ENCODE measurements at places on chromosomes 5 and 9. TPM values are rescaled to one million over a fixed set of nuclear protein-coding genes. Genes with fewer than 3 reads are reported as not detected.

The ACTL7A gene
- total RNA-seq: not detected

The IL7R gene
- total RNA-seq: 12.7 TPM

The RORB gene
- 0.81 TPM for total RNA-seq

The ARID3C gene
- total RNA-seq: not detected

The GABRP gene
- not detected for total RNA-seq

The VCAN gene
- total RNA-seq: 1,101 TPM

The PFN3 gene
- total RNA-seq: not detected

The ARSB gene
- 26.1 TPM for total RNA-seq

The CER1 gene
- not detected for total RNA-seq

The SLCO6A1 gene
- not detected for total RNA-seq

The DIMT1 gene
- 29.2 TPM for total RNA-seq

The FBXW11 gene
- 91.2 TPM for total RNA-seq

The UBE2B gene
- total RNA-seq: 82.1 TPM

The IFNK gene
- not detected for total RNA-seq

The IRGM gene
- total RNA-seq: not detected

The MRPL22 gene
- total RNA-seq: 12.0 TPM

The RNF20 gene
- 31.0 TPM for total RNA-seq

The CLK4 gene
- 22.1 TPM for total RNA-seq

The LRRC19 gene
- not detected for total RNA-seq

The SLC6A19 gene
- total RNA-seq: not detected

The TAS2R1 gene
- total RNA-seq: not detected

The MPDZ gene
- total RNA-seq: 61.2 TPM

The CKMT2 gene
- 16.8 TPM for total RNA-seq

The EMB gene
- 23.1 TPM for total RNA-seq

The LTC4S gene
- 4.9 TPM for total RNA-seq

The GNAQ gene
- 46.0 TPM for total RNA-seq

The LRRC8A gene
- 125 TPM for total RNA-seq

The SPINK5 gene
- total RNA-seq: not detected

The CCNJL gene
- total RNA-seq: 0.54 TPM

The FREM1 gene
- 24.8 TPM for total RNA-seq

The NUTM2G gene
- not detected for total RNA-seq

The ARHGEF28 gene
- total RNA-seq: 35.5 TPM

The SLC4A9 gene
- not detected for total RNA-seq

The GRK6 gene
- total RNA-seq: 27.3 TPM

The CDKN2B gene
- total RNA-seq: 2.6 TPM

The CBY3 gene
- total RNA-seq: not detected

The CCNI2 gene
- not detected for total RNA-seq

The MCTP1 gene
- total RNA-seq: 256 TPM

The MYOZ3 gene
- total RNA-seq: 2.8 TPM

The CCL27 gene
- not detected for total RNA-seq

The MED27 gene
- 19.3 TPM for total RNA-seq

The SELENOP gene
- total RNA-seq: 302 TPM

The LCN1 gene
- not detected for total RNA-seq

The TRAF1 gene
- 52.5 TPM for total RNA-seq

The CDX1 gene
- total RNA-seq: not detected

The TAF11L10 gene
- total RNA-seq: not detected

The FOXD4L3 gene
- total RNA-seq: 0.78 TPM

The CCDC69 gene
- 75.3 TPM for total RNA-seq

The THBS4 gene
- 13.5 TPM for total RNA-seq

The POLR3G gene
- not detected for total RNA-seq

The ZNF483 gene
- 17.8 TPM for total RNA-seq

The TCERG1 gene
- total RNA-seq: 125 TPM

The PRXL2C gene
- total RNA-seq: 22.9 TPM

The MACIR gene
- total RNA-seq: 4.7 TPM

The FRMD3 gene
- 6.2 TPM for total RNA-seq

The CDH9 gene
- not detected for total RNA-seq

The NUTM2F gene
- not detected for total RNA-seq

The SPINK7 gene
- total RNA-seq: not detected

Data from thoracic aorta (tissue), 2 donors.